ENCODE measurements at places on chromosomes 6 and 20.

GRCh38 chr6:25698631-25699030 is 46.6 kb downstream of the SCGN start:
- DNase-seq, result no peak

DNA sequence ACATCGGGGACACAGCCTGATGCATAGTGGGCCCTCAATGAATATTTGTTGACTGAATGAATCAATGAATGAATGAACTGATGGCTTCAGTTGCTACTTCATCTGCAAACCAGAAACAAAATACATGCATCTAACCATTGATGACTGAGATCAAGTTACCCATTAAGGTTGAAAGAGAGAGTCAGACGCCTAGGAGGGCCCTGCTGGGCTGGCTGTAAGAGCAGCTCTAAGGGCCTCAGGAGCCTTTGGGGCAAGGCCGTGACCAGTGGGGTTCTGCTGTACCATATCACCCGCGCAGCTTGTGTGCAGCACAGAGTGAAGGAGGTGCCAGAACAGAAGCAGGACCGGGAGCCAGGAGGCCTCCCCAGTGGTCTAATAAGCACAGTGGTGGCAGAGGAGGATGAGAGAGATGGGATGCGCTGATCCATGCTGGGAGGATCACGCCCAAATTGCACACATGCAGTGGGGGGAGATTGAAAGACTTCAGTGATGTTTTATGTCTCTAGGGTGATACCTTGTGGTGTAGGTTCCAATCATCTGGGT is 96.1 kb upstream of the KCNG1 start:
- DNase-seq, result no peak

- no peak for DNase-seq
These were observed 110.7 kb downstream of the ADTRP start for GRCh38 chr6:11667876-11668275.

DNA sequence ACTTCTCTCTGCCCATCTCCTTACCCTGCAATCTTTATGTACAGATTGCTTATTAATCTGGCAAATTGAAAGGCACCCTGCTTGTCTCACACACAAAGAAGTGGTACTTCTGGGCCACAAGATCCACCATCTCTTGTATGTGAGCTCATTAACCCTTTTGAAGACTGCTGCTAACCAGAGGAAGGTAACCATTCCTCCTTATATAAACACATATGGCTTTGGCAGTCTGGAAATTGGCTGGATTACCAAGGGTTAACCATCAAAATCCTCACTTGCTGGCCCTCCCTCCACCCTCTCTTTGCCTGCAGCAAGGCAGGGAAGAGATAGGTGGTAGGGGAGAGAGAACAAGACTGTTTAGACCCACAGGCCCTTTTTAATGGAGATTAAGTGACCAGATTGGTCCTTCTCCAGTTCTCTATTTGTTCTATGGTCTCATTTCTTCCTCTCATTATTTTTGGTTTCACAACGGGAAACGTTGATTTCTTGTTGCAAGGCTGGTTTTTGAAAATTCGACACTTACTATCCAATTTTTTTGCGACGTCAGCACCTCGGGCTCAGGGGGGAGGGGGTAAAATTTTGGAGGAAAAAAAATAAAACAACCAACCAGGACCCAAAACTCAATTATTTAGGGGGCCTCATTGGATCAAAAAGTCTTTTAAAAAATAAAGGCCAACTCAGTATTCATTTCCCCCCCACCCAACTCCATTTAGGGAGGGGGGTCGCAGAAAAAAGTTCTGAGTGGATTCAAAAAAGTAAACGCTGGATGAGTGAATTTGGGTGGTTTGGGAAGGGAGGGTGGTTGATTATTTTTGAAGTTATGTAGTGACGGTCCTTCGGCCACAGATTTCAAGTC is 859 bp downstream of the PPP1R10 start:
- no peak for DNase-seq

- DNase-seq, result no peak
These were observed 92.8 kb upstream of the FOXC1 start for GRCh38 chr6:1516742-1517520.

DNA sequence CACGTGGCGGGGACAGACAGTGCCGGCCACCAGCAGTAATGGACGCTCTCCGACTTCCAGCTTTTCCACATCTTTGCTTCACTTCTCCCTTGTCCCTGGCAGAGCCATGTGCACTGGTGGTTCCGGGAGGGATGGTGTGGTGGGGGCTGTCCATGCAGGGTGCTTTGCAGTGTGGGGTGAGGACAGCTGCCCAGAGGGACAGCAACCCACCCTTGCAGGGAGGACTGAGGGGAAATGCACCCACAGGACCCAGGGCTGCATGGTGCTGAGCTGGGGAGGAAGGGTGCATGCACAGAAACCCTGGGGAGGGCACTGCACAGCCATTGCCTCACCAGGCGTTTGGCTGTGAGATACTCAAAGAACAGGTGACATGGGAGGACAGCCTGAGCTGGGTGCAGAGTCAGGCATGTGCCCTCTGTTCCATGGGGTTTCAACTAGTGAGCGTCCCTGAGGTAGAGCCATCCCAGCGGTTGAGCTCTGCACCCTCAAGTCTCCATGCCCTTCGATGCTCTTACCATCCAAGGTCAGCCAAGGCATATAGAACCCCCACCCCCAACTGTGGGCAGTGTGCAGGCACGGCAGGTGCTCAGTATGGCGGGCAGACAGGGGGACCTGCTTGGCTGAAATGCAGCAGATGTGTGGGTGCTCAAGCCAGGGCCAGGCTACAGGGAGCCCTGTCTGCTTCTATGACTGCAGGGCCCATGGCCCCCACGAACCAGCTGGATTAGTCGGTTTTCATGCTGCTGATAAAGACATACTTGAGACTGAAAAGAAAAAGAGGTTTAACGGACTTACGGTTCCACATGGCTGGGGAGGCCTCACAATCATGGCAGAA is 239.7 kb downstream of the TTLL2 start:
- DNase-seq, result no peak

DNA sequence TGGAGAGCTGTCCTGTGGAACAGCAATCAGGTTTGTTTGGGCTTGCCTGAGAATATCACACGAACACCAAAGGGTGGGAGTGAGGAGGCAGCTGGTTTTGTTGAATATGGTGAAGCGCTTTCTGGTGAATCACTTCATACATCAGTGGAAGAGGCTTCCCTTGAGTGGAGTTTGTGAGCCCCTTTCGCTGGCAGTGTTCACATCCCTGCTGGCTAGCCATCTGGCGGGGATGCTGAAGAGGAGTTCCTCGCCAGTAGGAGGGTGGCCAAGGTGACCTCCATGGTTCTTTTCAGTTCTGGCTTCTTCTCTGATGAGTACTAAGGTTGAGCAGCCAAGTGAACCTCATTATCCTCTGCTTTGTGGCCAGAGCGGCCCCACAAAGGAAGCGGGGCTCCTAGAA is 37.7 kb upstream of the RNF8 start:
- DNase-seq, result no peak

DNA sequence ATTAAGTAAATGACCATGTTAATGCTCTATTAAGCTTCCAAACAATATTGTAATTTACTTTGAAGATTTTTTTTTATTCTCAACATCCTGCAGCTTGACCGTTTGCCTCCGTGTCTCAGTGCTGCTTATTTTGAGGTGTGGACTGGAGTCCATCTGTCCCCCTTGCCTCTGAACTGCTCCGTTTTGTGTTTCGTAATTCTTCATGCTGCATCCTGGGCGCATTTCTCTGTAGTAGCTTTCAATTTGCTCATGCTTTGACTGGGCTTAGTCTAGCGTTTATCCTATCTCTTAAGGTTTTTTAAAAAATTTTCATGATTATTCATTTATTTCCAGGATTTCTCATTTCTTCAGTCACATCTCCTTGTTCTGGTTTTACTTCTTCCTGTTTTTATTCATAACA is 37.8 kb downstream of the PTPN1 start:
- no peak for DNase-seq

GRCh38 chr6:156933201-156934068 is 156.3 kb downstream of the ARID1B start:
- peak; percentile 28 for DNase-seq

DNA sequence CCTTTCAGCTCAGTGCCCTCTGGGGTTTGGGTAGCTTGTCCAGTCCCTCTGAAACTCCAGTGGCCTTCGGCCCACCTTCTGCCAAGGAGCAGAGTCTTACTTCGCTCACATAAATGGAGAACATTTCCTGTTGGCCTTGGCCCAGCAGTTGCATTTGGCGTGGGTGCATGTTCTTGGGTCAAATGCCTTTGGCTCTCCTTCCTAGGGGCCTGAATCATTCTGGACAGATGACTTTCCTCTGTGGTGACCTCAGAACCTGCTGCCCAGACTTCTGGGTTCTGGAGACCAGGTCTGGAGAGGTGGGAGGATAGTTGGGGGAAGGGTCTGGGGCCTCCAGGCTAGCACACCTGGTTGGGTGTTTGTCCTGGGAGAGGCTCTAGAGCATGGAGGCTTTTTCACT is 29.3 kb downstream of the BCAS4 start:
- DNase-seq, result no peak

- no peak for DNase-seq
These were observed 552.3 kb downstream of the KIF16B start for GRCh38 chr20:16020971-16021370.

DNA sequence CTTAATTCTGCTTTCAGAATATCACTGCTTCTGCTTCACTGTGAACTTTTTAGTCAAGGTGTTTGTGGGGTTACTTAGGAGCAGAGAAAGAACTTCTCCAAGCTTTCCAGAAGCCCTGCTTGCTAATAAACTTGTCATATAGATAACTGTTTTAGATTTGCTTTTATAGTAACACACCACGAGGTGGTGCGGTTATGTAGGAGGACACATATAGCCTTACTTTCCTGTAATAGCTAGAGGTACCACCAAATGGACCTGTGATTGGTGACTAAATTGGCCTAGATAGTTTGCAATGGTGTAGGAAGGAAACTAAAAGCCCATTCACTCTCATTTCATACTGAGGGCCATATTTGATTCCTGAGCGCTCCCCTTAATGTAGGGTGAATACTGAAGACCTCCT is 52.3 kb upstream of the BCLAF1 start:
- DNase-seq, result no peak

DNA sequence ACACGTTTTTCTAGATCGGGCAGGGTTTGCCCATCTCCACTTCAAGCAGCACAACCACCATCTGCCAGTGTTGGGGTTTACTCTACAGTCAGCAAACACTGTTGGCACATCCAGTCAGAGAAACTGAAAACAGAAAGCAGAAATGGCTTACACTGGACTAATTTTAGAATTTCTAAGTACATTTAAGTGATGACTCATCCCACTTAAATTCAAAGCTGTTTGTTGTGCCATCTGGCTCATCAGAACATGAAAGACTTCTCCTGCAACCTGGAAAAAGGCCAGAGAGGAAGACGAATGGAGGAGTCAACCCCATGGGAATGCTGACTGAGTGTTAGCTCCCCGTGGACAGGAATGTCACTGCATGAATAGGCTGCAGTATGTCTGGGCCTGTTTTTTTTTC is 21.8 kb downstream of the FAM209B start:
- no peak for DNase-seq

- no peak for DNase-seq
These were observed 3.2 kb upstream of the OGFR start for GRCh38 chr20:62801284-62802010.

GRCh38 chr20:43068482-43068881 is 121.2 kb downstream of the PTPRT start:
- DNase-seq, result no peak

DNA sequence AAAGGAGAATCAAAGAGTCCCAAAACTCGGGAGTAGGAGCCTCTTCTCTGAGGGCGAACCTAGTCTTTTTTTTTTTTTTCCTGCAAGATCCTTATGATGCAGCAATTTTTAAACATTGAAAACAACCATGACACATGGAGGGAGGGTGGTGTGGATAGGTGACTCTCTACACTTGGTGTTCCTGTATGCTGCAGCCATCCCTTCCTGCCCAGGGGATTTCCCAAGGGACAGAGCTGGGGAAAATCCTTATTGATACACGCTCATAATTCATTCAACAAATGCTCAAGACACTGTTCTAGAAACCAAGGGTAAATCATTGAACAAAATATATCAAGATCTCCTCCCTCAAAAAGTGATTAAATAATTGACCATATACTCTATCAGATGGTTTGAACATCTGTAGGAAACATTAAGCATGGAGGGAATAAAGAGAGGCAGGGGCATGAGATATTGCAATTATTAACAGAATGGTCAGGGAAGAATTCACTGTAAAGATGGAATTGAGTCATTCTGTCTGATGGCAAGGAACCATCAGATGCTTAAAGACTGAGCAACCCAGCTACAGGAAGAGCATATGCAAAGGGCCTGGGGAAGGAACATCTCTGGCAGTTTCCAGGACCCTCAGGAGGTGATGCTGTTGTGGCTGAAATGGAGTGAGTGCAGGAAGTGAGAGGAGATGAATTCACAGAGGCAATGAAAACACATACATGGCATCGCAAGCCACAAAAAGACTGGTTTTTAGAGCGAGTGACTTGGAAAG is 13.4 kb upstream of the BTN3A3 start:
- no peak for DNase-seq

DNA sequence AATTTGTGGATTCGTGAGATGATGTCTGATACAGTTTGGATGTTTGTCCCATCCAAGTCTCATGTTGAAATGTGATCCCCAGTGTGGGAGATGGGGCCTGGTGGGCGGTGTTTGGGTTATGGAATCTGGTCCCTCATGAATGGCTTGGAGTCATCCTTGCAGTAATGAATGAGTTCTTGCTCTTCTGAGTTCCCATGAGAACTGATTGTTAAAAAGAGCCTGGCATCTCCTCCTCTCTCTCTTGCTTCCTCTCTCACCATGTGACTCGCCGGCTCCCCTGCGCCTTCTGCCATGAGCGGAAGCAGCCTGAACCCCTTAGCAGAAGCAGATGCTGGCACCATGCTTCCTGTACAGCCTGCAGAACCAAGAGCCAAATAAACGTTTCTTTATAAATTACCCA is 30.5 kb upstream of the RPP40 start:
- no peak for DNase-seq

DNA sequence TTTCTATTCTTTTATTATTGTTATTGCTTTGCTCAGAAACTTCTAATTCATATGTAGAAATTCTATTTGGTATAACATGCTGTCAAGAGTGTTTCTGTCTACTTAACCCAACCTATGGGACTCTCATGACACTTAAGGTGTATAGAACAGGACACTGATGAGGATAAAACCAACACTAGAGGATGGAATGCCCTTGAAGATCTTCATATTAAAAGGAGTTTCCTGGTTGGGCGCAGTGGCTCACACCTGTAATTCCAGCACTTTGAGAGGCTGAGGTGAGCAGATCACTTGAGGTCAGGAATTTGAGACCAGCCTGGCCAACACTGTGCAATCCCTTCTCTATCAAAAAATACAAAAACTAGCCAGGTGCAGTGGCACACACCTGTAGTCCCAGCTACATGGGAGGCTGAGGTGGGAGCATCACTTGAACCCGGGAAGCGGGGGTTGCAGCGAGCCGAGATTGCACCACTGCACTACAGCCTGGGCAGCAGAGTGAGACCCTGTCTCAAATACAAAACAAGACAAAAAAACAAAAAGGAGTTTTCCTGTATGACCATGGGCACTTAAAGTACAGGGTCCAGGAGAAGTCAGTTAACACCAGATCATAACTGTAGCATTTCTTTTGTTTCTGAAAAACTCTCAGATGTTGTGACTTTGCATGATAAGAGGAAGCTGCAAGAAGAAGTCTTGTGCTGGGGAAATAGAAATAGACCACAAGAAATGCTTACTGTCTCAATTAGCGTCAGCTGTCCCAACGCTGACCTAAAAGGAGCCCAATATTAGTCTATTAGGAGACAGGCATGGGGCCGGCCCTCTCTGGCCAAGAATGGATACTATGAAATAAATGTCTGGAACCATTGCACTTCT is 38.9 kb upstream of the CD2AP start:
- no peak for DNase-seq

- DNase-seq, result peak; percentile 5
These were observed 6.0 kb downstream of the DLGAP4 start for GRCh38 chr20:36311854-36312723.

GRCh38 chr20:25020901-25021301 is 28.4 kb upstream of the APMAP start:
- DNase-seq, result no peak

- no peak for DNase-seq
These were observed 45.6 kb upstream of the BEND6 start for GRCh38 chr6:56909115-56909907.

Data from progenitor cell of endocrine pancreas (in vitro differentiated cells).